ENCODE measurements at places on chromosomes 12 and 14.

- DNase-seq, result no peak
These were observed 769.6 kb upstream of the ALG10B start for GRCh38 chr12:37546901-37547475.

- DNase-seq, result no peak
These were observed 10.3 kb downstream of the MTERF2 start for GRCh38 chr12:106976668-106977067.

DNA sequence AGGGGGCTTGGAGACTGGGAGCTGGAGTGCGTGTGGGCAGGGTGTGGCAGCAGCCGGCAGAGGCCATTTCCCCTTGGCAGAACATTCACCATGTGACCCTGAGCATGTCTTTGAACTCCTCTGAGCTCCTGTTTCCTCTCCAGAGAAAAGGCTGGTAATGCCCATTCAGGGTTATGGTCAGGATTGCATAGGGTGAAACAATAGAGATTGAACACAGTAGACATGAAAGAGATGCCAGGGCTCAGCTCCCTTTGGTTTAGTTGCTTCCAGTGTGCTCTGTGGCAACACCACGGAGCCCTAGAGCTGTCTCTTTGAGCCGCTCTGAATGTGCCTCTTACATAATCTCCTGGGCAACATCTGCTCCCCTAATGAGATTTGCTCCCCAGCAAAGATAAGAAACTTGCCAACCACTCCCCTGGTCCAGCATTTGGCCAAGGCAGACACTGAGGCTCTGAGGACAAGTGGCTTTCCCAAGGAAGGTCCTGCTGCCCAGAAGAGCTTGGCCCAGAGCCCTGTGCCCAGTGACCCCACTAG is 4.6 kb downstream of the IFI27 start:
- peak; percentile 88 for DNase-seq

DNA sequence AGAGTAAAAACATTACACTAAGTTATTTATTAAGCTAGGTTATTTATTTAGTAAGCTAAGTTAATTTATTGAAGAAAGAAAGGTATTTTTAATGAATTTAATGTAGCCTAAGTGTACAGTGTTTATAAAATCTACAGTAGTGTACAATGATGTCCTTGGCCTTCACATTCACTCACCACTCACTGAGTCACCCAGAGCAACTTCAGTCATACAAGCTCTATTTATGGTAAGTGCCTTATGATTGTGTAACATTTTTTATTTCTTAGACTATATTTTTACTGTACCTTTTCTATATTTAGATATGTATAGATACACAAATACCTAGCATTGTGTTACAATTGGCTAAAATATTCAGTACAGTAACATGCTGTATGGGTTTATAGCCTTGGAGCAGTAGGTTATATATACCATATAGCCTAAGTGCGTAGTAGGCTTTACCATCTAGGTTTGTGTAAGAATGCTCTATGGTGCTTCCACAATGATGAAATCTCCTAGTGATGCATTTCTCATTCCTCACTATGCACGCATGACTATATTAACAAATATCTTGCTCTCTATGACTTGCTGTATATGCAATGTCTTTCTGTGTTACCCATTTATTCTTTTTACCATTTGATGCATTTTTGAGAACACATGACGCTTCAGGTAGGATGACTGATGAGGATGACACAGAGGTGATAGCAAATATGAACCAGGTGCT is 309.6 kb upstream of the ATXN7L3B start:
- DNase-seq, result no peak

DNA sequence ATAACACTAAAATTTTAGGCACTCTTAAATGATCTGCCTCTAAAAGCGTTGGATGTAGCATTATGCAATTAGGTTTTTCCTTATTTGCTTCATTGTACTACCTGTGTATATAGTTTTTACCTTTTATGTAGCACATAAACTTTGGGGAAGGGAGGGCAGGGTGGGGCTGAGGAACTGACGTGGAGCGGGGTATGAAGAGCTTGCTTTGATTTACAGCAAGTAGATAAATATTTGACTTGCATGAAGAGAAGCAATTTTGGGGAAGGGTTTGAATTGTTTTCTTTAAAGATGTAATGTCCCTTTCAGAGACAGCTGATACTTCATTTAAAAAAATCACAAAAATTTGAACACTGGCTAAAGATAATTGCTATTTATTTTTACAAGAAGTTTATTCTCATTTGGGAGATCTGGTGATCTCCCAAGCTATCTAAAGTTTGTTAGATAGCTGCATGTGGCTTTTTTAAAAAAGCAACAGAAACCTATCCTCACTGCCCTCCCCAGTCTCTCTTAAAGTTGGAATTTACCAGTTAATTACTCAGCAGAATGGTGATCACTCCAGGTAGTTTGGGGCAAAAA is 4.1 kb downstream of the CDKN1B start:
- DNase-seq, result peak; percentile 11

- DNase-seq, result no peak
These were observed 218.7 kb downstream of the DIO2 start for GRCh38 chr14:79992407-79993198.

DNA sequence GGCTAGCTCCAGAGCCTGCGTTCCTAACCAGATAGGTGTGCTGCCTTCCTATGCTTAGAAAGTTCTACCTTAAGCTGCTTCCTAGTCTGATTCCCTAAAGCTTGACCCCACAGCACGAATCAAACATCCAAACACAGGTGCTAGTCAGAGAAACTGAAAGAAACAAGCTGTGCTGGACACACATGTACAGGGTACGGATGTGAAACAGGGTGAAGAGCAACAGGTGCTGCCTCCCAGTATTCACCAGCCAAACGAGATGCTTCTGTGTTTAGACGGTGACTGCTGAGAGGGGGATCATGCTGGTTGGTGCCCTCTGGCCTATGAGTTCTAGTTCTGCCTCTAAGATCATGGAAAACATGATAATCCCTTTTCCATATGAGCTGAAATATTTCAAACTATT is 105.3 kb downstream of the GRIP1 start:
- DNase-seq, result no peak

DNA sequence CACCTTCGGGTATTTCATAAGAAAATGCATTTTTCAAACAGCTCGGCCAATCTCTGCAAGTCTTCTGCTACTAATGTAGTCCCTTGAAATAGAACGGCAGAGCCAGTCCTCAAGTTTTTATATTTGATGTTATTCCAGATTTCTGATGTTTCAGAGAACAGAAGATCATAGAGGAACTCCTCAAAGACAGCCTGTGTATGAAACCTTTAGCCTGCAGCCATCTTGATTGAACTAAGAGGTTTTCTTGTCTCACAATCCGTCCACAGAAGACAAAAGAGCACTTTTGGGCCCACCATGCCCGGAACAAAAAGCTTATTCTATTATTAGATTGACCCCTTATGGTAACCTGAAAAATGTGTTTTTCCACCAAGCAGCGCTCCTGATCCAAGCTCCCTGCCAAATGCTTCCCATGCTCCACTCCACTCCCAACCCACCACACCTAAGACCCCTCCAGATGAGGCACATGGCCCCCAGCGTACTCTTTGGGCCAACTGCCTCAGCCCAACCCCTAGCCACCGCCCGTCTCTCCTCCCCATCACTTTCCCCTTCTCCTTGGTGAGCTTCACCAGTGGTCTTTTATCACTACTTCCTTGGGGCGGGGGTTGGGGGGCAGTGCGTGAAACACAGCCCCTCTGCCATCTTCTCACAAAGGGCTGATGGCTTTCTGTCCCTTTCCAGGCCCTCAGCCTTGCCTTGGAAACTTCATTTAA is 175.8 kb downstream of the CALM1 start:
- no peak for DNase-seq

DNA sequence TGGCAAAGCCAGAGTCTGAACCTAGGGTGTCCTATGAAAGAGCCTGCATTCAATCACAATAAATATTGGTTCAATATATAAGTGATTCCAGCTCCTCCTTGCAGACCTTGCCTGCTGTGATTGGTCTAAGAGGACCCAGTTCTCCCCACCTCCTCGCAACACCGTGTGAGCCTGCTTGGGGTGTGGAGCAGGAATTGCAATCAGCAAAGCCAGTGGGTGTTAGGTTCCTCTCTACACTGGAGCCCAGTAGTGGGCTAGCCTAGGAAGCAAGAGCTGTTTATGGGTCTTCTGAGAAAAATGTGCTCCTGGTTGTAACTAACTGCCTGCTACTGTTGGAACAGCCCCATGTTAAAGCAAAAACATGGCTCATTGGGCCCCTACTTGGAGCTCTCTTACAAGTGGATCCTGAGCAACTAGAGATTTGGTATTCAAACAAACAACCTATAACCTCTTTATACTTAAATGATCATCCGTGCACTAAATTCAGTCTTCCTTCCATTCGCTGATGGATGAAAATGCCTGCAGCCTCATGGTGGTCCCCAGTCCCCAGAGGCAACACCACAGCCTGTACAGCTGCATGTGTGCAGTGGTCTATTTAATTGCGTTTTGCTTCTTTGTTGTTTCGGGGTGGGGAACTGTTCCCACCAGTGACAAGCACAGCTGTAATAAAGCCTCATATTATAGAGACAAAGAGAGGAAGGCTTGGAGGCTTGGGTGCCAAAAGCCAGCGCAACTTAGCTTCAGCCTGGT is 3.7 kb upstream of the SELPLG start:
- DNase-seq, result no peak

- peak; percentile 61 for DNase-seq
These were observed 30.2 kb downstream of the CACNA1C start for GRCh38 chr12:2083008-2083407.
